Activated CD8-positive, alpha-beta memory T cell treated with anti-CD3 and anti-CD28 coated beads for 4 hours (primary cell): ENCODE measurements at places on chromosomes 5 and 9.

DNA sequence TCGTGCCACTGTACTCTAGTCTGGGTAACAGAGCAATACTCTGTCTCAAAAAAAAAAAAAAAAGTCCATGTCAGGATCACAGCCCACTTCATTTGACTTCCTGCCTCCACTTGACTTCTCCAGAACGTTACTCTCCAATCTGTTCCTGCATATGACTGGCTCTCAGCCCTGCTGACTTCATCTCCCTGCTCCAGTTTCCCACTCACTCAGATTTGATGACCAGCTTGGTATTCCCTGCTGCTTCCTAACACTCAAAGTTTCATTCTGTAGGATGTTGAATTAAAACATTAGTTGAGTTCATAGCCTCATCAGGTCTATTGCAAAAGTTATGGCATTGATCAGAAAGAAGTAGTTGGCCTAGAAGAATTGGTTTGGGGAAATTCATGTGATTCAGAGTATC lies 52.3 kb downstream of the UGCG start:
- DNase-seq: no peak

GRCh38 chr9:80561526-80561925 lies 989.8 kb downstream of the TLE4 start:
- no peak for DNase-seq

- no peak for DNase-seq
These were observed 54.2 kb downstream of the ZSWIM6 start for GRCh38 chr5:61386045-61386800.

DNA sequence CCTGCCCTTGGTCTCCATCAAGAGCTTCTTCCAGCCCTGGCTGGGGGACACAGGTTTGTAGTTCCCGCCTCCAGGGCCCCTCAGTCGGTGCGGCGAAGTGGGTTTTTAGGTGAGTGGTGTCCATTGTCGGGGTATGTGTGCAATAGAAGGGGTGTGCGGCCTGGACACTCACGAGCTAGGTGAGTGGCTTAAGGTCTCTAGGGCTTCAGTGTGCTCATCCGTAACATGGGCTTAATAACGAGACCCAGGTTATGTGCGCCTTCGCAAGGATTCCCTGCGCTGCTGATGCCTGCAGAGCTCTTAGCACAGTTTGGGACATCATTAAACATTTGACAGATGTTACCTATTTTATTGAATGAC lies 656 bp downstream of the CEP78 start:
- DNase-seq: no peak

DNA sequence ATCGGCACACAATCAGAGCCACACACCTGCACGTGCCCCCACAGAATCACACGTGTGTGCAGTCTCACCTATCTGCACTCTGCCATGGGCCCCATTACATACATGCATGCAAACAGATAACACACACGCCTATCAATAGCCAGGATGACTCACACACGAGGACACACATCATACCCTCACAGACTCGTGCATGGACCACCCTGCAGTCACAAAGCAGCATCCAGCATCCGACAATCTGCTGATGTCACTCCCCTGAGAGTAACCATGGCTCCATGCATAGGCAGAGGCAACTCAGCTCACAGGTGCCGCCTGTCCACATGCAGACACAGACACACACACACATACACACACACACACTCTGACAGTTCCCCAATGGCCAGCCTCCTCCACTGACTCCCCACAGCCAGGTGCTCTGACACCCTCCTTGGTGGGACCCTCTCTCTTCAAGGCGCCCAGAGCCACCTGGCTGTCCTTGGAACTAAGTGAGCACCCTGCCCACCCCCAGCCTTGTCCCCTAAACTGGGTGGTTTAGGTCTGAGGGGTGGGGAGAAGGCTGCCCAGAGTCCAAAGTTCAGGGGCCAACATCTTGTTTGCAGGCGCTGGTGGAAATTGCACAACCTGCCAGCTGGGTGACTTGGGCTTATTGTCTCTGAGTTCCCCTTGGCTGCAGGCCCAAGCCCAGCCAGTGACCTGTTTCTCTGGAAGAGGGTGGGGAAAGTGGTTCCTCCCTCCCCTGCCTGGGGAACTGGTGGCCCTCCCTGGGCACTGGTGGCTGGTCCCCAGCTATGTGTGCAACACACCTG lies 34.6 kb upstream of the NEK6 start:
- DNase-seq: no peak

DNA sequence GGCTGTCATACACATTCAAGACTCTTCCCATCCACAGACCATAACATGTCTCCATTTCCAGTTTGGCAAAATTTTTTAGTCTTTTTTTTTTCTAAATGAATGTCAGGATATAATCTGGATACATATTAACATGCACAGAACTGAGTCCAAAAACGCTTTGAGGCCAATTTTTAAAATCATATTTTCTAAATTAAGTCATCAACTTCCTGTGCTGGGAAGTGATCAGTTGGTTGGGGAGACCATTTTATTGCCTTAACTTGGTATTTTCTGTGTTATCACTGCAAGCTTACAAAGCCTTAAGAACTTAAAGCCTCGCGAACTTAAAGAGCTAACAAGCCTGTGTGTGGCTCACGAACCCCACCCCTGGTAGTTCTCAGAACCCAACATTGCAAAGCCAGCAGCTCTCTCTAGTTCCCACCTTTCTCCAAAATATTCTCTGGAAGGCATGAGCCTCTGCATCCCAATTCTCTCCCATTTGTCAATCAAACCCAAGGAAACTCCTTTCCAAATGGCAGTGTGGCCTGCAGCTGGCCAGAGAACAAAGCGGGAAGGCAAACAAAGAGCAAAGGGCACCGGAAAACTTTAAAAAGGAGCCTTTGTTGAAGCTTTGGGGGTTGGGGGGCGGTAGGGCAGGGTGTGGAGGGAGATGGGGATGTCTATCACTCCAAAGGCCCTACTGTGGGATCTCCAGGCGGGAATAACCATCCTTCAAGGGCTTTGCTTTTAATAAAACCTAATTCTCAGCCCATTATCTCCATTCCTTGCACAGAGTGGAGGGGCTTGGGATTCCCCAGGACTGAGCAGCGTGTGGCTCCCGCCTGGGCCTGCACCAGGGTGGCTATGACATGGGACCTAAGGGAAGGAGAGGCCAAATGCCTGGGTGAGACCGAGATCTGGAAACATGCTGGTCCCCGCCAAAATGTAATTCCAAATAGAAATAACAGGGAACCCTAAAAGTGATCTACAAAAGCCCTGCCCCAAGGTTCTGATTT lies 65.0 kb downstream of the ROR2 start:
- DNase-seq: no peak

DNA sequence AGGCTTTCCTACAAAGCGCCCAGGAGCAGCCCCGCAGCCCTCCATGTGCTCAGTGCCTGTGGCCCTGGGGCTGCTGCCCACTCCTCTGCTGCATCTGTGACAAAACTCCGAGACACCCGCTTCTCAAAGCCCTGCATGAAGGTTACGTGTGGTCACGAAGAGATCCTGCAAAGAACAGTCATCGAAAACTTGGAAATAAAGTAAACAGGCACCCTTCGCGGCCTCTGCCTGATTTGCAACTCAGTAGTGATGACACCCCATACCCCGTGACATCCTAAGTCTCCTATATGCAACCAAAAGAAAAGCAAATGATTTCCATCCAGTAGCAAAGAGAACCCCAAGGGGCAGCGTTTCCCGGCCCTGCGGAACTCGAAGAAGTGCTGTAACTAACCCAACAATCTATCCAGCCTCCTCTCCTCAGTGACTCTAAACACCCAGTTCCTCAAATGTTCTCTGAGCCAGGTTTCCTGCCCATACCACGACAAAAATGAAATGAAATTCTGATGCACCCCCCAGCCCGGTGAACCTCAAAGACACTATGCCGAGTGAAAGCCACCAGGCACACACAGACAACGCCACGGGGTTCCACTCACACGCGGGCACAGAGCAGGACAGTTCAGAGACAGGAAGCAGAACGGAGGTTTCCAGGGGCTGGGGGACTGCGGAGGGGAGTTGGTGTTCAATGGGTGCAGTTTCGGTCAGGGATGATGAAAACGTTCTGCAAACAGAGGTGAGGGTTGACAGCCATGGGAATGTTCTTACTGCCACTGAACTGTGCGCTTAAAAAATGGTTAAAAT lies 19.0 kb downstream of the NACC2 start:
- no peak for DNase-seq

- DNase-seq: no peak
These were observed 90.1 kb downstream of the MAP1B start for GRCh38 chr5:72197393-72197792.

- no peak for DNase-seq
These were observed 407.7 kb upstream of the IRX1 start for GRCh38 chr5:3187771-3188425.

DNA sequence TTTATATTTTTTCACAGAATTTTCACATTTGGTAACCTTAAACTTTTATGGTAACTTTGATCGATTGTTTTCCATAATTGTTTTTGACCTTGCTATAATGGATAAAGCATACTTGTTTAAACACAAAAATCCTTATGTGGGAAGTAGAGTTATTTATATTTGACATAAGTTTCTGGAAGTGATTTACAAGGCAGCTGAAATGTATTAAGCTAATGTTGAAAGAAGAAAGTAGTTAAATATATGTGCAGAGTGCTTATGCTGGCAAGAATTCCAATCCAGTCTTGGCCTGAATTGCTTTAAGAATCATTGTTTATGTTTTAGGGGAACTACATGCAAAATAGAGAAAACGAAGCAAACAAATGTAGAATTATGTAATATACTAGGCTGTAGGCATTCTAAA lies 763.6 kb downstream of the TAF11L14 start:
- DNase-seq: no peak

DNA sequence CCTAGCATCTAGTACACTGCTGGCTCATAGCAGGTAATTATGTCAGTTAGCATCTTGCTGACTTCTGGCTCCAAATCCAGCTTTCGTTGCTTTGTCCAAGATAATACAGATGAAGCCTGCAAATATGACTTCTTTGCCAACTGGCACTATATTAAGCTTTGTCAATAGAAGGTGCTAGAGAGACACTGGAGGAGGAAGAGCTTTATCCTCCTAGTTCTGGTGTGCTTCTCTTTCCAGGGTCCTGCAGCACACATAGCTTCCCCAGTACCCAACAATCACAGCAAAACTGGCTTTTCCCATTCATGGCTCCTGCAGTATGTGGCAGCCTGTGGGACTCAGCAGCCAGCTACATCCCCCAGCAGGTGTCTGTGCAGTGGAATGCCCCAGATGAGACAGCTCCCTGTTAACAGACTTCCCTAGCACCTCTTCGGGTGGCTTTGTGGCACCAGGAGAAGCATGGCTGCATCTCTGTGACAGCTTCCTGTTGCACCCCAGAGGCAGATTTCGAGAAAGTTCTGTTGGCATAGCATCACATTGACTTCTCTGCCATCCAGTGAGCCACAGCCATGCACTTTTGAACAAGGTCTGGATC lies 147.8 kb downstream of the OXCT1 start:
- no peak for DNase-seq

DNA sequence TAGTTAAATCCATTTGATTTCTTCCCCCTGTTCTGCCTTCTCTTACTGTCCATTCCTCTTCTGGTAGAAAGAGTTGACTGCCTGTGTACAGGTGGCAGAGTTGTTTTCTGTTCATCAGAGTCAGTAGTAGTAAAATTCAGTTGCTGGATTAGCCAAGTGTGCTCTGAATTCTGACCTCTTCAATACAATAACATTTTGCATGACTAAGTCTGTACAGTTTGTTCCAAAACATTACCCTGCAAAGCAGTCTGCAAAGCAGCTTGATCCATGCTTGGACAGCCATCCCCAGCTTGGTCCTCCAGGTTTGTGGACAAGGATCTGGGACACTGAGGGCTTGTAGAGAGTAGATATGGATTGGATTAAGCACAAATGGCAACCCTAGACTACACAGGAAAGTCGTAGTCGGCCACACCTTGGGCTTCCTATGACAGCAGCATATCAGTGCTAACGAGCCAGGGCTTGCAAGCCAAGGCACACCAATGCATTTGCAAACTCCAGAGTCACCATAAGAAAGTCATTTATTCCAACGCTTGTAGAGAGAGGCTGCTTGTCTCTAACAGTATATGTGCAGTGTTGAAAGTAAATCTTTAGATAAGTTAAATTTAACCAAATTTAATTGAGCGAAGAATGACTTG lies 25.2 kb downstream of the IL12B start:
- no peak for DNase-seq

DNA sequence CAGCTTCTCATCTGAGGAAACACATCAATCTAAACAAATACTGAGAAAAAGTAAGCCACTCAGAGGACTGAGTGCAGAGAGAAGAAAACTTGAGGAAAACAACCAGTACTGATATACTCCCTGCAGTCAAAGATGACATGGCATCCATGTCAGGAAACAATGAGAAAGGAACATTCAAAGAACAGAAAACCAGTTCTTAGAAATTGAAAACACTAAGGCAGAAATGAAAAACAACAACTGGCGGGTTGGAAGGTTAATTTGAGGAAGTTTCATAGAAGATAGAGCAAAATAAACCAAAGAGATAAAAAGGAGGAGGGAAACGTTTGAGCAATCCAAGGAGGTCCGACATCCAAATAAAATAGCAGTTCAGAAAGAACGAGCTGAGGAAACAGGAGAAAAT lies 475.2 kb downstream of the HINT1 start:
- no peak for DNase-seq

DNA sequence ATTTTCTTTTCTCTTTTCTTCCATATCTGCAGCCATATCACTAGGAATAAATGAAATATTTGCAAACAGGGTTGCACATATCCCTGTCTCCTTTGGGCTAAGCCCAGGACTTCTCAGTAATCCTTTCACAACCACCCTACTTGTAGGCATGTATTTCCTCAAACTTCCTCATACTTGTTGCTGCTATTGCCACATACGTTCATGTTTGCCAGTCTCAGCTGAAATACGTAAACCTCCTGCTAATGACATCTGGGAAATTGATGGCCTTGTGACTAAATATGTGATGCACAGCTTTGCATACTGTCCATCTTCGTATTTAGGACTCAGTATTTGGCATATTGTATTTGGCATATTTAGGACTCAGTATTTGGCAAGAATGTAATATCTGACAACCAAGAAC lies 224.6 kb downstream of the PLK2 start:
- no peak for DNase-seq

DNA sequence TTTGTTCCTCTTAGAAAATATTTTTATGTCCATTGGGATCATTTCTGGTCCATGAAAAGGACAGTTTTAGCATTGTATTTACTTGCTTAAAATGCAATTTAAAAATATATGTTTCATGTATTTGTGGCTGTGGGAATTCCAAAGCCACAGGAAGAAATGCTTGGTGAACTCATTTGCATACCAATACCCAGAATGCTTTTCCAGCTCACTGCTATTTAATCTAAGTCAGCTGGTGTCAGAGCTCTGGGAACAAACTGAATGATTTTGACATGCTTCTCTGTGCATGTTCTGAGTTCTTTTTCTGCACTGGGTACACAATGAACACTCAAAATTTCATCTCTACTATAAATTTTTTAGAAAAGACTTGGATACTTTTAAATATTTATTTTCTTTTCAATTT lies 482.8 kb upstream of the ARRDC3 start:
- DNase-seq: no peak
